ENCODE measurements at places on chromosomes 1 and 21. TPM values are rescaled to one million over a fixed set of nuclear protein-coding genes. Genes with fewer than 3 reads are reported as not detected.

DNA sequence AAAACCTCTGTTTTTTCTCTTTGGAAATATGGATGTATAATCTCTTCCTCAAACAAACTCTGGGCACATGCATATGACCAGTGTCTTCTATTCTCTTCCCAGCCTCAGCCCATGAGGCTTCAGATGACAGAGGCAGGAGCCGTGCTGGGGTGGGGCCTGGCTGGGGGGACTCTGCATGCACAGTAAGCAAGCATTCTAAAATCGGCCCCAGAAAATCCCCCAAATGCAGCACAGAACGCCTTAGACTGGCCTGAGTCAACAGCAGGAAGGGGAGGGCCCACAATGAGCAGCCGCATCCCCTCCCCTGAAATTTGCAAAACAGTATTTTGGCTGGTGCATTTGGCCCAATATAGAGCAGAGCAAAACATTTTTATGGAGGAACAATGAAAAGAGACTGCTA, 47.8 kb downstream of the ITPKB start:
- DNase-seq = no peak

DNA sequence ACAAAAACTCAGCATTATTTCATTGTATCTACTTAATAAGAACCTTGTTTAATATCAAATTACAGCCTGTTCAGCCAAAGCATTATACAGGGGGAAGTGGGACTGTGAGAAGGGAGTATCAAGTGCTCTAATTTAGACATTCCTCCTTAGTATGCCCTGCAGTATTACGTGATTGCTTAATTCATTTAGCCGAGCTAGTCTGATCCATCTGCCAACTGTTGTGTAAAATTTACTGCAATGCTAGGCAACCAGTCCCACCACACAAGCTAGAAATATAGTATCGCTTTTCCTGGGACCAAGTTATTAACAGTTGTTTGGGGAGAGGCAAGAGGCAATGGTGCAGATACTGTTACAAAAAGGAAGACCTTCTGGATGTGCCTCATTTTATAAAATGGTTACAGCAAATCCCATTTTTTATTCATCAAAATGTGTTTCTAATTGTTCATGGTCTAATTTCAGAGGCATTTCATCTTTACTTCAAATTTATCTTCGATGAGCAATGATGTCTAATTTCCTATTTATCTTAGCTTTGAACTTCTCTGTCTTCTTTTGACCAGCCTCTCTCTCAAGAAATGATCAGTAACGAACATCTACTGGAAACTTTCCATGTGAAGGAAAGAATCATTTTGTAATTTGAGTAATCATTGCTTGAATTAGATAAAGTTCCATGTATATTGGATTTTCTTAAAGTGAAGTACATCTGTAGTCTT, 283.3 kb downstream of the DUSP10 start:
- DNase-seq = no peak

GRCh38 chr1:4718071-4718470, 63.7 kb downstream of the AJAP1 start:
- DNase-seq = no peak

- no peak for DNase-seq
Measured at GRCh38 chr1:234645474-234645953, 35.5 kb upstream of the IRF2BP2 start.

GRCh38 chr1:162141281-162142054, 72.0 kb downstream of the NOS1AP start:
- no peak for DNase-seq

DNA sequence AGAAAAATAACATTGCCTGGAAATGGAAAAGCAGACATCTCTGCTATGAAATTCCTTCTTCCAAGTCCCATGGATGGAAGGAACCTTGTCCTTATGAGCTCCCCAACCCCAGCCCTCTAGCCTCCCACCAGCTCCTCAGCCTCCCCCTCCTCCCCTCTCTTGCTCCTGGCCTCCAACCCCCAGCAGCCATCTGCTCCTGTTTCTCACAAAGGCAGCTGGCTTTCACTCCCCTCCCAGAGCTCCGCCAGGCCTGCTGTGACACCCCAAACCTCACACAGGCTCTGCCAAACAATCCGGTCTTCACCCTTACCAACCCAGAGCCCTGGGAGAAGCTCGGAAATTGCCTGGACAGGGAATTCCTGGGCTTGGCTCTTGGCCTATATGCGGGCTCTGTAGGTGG, 69.2 kb downstream of the KLHDC7A start:
- DNase-seq = no peak

S100A14 gene
- 22.8 TPM for polyA plus RNA-seq

UBXN10 gene
- polyA plus RNA-seq = 6.3 TPM

DNA sequence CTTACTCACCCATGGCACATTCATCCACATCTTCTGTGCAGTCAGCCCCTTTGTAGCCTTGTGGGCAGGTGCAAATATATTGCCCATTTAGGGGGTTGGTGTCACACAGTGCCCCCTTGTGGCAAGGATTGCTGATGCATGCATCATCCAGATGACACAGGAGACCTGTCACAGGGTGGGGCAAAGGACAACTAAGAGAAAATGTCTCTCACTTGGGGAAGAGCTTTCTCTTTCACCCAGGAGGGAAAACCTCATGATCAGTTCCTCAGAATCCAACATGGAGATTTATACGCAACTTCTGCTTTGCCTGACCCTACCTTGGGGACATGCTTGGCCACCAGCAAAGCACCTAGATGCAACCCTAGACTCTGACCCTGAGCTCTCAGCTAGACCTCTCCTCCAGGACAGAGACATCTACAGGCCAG, 71.8 kb upstream of the ADAM30 start:
- no peak for DNase-seq

GRCh38 chr1:177984136-177984525, 14.3 kb upstream of the SEC16B start:
- DNase-seq = peak; percentile 57

TRAF5 gene
- 15.2 TPM for polyA plus RNA-seq

AIM2 gene
- not detected for polyA plus RNA-seq

DLGAP3 gene
- polyA plus RNA-seq = 2.7 TPM

GRCh38 chr1:99227056-99227897, 37.0 kb upstream of the PLPPR4 start:
- no peak for DNase-seq

DNA sequence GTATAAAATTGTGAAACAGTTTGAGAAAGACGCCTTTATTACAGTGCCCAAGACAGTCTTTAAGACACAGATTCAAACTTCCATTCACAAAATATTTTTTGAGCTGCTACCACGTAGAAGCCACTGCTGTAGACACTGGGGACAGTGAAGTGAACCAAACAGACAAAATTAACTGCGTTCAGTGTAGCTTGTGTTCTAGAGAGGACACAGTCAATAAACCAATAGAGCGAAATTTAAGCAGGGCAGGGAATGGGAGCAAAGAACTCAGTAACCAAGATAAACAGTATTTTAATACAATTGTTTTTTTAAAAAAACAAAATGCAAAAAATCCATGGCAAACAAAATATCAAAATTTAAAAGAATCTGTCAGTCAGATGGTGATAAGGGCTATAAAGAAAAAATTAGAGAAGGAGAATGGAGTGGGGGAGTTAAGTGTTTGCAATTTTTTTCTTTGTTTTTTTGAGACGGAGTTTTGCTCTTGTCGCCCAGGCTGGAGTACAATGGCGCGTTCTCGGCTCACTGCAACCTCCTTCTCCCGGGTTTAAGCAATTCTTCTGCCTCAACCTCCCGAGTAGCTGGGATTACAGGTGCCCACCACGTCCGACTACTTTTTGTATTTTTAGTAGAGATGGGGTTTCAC, 719 bp upstream of the PARS2 start:
- DNase-seq = no peak

LRRN2 gene
- polyA plus RNA-seq = 12.1 TPM

DNA sequence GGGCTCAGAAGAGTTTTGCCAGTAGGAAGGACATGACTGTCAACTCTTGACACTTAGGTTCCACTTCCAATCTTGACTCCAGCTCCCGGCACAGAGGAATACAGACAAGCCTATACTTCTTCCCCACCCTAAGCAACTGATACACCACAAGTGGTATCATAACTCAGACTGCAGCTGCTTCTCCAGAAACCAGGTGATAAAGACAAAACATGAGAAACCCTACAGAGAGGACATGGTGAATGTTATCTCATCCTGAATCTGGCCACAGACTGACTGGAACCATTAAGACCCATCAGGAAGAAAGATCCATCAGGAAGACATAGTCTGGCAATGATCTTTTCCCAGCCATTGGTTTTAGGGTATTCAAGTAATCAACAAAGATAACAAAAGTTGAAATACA, 13.8 kb downstream of the PAXBP1 start:
- DNase-seq = no peak

- DNase-seq = no peak
Measured at GRCh38 chr1:21590126-21590880, 78.9 kb downstream of the RAP1GAP start.

DMRTA2 gene
- not detected for polyA plus RNA-seq

DNA sequence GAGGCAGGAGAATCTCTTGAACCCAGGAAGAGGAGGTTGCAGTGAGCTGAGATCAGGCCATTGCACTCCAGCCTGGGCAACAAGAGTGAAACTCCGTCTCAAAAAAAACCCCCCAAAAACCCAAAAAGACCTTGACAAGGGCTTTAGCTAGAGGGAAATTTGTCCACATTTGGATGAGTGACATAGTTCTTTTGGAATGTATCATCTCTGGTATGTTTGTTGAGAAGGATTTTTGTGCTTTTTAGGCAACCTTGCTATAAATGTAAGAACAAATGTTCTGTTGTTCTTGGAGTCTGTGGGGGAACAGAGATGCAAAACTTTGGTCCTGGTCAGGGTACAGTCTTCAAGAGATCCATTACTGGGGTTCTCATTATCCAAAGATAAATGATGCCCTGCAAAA, 28.9 kb downstream of the INAVA start:
- DNase-seq = no peak

DNA sequence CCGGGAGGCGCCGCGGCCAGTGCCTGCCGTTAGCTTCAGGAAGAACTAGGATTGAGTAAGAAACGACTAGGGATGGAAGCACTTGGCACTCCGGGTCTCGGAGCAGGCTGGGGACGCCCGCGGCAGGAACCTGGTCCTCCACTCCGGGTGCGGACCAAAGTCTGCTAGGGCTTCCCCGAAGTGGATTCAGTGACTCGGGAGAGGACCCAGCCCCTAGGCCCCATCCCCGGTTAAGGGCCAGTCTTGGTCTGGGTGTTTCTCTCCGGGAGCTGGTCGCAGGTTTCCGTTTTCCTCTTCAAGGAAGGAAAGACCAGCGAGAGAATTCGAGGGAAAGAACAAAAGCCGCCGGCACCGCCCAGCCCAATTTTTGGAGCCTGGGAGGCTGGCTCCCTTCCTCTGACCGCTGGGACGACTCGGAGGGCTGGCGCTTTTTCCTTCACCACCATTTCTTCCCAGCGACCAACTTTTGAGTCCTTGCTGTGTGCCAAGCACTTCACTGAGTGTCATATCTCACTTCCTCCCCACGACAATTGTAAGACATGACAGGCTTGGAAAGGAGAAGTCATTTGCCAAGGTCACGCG, 16.8 kb upstream of the STMN1 start:
- no peak for DNase-seq

DNA sequence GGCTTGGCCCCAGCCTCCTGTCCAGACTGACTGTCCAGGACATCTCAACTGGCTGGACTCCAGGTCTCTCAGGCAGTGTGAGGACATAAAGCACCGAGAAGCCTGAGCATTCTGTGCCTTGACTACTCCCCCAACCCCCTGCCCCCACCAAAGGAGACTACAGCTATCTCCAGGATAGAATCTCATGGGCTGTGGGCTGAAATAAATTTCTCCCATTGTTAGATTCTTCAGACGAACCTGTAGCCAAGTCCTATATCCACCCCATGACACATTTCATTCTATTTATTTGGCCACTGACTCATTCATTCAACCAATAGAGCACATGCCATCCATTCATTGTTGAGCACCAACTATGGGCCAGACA, 11.4 kb downstream of the VWA5B1 start:
- DNase-seq = no peak

DNA sequence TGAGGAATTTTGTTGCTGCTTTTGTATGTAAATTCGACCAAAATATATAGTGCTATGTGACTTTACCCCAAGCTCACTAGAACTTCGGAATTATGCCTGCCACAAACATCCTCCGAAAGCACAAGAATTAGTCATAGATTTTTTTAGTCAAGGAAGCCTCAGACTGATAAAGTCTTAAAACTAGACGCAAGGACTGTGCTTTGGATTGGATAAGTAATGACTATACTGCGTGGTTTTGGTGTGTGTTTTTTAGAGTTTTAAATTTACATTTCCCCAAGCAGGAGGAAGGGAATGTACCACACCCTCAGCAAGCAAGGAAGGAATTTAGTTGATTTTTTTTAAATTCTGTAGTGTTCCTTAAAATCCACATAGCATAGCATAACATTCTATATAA, 10.3 kb downstream of the WLS start:
- no peak for DNase-seq

DNA sequence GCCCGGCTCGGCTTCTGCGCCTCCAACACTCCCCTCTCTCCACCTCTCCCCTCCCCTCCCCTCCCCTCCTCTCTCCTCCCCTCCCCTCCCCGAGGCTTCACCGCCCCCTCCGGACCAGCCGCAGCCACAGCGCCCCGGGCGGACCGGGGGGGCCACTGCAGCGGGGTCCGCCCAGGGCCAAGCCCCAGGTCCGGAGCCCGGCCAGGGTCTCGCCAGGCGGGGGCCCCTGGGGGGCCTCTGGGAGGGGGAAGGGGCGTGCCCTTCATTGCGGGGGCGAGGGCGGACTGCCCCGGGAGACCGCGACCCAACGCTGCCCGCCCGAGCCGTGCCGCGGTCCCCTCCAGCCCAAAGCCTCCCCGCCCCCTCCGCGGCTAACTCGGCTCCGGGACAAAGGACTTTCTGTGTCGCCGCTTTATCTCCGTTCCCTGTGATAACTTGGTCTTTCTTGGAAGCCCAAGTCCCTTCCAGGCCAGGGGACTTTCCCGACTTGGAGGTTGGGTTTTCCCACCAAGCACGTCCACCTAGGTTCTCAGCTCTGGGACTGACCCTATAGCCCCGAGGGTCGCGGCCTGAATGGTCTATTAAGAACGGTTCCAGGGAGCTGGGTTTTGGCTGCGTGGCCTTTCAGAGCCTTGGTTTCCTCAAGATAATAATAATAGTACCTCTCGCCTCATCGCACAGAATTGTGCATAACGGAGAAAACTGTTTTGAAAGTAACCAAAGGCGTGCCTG, at the start of gene UBQLN4:
Gene UBQLN4, minus strand, starts transcription at position 31 of the 732 bp plus-strand sequence. CDS start 97 bp downstream, outside the sequence.
- peak; percentile 68 for DNase-seq

KLHDC9 gene
- 15.9 TPM for polyA plus RNA-seq

- no peak for DNase-seq
Measured at GRCh38 chr1:172117800-172118199, 276.5 kb downstream of the DNM3 start.

SLC9C2 gene
- 0.30 TPM for polyA plus RNA-seq

GRCh38 chr1:89904219-89904980, 83.6 kb downstream of the LRRC8D start:
- DNase-seq = no peak

DNA sequence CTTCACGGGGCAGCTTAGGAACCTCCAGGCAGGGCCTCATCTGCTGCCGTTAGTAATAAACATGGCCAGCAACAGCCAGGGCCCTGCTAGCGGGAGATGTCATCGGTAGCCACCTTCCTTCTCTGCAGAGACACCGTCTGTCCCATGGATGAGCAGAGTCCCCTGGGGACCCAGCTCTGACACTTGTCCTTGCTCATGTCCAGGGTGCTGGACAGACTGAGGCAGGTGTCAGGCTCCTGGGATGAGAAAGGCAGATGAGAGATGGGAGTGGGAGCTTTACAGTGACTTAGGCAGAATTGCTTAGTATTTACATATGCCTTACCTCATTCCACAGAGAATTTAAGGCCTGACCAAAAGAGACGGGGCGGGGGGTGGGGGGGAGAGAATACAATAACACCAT, 25.0 kb downstream of the CAPN2 start:
- DNase-seq = no peak
